ENCODE measurements at places on chromosomes 2 and 18. TPM values are rescaled to one million over a fixed set of nuclear protein-coding genes. Genes with fewer than 3 reads are reported as not detected.

GRCh38 chr2:85413592-85414420 lies 3.6 kb upstream of the CAPG start:
- no peak for DNase-seq

Gene PSMA8
- total RNA-seq: not detected

GRCh38 chr18:61926532-61926931 lies 33.7 kb upstream of the RNF152 start:
- no peak for DNase-seq

GRCh38 chr2:74856004-74856578 lies 22.2 kb downstream of the HK2 start:
- DNase-seq: no peak

DNA sequence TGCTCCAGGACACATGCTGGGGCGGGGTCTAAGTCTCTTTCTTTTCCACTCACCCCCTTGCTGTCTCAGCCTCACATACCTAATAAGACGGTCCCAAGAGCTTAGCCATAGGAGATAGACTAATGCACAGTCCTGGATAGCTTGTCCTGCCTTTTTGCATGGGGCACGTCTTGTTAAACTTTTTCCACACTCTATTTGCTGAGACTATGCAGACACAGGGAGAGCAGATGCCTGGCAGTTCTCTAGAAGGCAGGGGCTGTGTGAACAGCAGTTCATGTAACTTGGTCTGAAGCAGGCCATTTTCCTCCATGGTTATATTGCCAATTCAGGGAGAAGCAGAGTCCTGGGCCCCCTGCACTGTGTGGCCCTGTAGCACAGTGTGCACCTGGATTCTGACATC lies 142.1 kb downstream of the SEPTIN10 start:
- DNase-seq: no peak

Measured in Panc1 (cell line).